Small intestine (tissue), 16 donors: ENCODE measurements at places on chromosomes 6 and 20.

DNA sequence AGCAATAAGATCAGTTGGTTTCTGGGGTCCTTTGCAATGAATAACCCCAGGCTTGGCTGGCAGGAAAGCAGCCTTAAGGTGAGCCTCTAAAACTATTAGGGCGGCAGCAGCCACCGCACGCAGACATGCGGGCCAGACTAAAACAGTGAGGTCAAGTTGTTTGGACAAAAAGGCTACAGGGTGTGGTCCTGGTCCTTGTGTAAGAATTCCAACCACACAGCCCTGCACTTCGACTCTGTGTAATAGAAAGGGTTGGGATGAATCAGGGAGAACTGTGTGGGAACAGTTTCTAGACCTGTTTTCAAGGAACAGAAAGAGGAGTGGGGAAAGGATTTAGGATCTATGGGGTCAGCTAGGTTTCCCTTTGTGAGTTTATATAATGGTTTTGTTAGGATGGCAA lies 237.6 kb downstream of the SMOC2 start:
- DNase-seq = no peak
- H3K4me3 ChIP-seq = no peak overlapping the region
- H3K27ac ChIP-seq = no peak overlapping the region
- no peaks in the 10 kb centered on the region for H3K36me3 ChIP-seq

GRCh38 chr20:2576317-2576727 lies 39.9 kb downstream of the TMC2 start:
- H3K4me1 ChIP-seq = no peaks in the 10 kb centered on the region
- peaks cover 2% of the 10 kb centered on the region for H3K27me3 ChIP-seq
- no peak overlapping the region for H3K27ac ChIP-seq
- no peak for DNase-seq
- H3K36me3 ChIP-seq = no peaks in the 10 kb centered on the region
- H3K4me3 ChIP-seq = no peak overlapping the region

DNA sequence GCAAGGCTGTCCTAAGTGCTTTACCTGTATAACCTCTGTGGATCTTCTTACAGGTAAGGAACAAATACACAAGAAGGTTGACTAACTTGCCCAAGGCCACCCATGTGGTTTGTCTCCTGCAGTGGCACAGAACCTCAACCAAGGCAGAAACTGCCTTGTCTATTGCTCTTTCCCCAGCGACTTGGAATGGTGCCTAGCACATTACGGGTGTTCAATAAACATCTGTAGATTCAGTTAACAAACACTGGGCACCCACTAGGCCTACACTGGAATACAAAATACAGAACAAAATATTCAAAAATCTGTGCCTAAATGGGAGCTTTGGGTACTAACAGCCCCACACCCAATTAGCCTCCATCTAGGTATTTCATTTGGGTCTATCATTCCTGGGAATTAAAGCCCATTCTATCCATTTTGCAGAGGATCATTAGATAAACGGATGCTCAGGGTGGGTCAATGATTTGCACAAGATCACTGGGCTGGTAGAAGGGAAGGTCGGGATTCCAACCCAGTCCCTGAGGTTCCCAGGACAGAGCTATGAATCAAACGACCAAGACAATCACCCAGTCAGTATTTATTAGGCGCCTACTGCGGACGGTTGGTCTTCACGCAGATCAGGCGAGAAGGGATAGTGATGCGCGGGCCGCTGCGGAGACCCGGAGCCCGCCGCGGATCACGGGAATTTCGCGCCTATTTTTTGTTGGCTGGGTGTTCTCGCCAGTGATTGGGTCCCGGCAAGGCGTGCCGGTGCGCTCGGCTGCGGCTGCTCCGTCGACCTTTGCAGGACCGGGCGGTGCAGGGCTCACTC lies at the start of gene STK35:
Gene STK35, plus strand, starts transcription at position 771 of the 808 bp plus-strand sequence. CDS start 55 bp downstream, outside the sequence.
- H3K27me3 ChIP-seq = no peaks in the 10 kb centered on the region
- DNase-seq = peak; percentile 80
- H3K4me3 ChIP-seq = peak within 1 kb of the TSS; percentile 84
- H3K4me1 ChIP-seq = peaks cover 10% of the 10 kb centered on the region
- no peaks in the 10 kb centered on the region for H3K36me3 ChIP-seq
- H3K27ac ChIP-seq = peak within 1 kb of the TSS; percentile 100

- H3K4me1 ChIP-seq = no peaks in the 10 kb centered on the region
- H3K27ac ChIP-seq = no peak overlapping the region
- DNase-seq = no peak
- H3K4me3 ChIP-seq = no peak overlapping the region
- H3K36me3 ChIP-seq = no peaks in the 10 kb centered on the region
- H3K27me3 ChIP-seq = no peaks in the 10 kb centered on the region
Observed at GRCh38 chr6:130796313-130796905, 30.8 kb upstream of the SMLR1 start.

DNA sequence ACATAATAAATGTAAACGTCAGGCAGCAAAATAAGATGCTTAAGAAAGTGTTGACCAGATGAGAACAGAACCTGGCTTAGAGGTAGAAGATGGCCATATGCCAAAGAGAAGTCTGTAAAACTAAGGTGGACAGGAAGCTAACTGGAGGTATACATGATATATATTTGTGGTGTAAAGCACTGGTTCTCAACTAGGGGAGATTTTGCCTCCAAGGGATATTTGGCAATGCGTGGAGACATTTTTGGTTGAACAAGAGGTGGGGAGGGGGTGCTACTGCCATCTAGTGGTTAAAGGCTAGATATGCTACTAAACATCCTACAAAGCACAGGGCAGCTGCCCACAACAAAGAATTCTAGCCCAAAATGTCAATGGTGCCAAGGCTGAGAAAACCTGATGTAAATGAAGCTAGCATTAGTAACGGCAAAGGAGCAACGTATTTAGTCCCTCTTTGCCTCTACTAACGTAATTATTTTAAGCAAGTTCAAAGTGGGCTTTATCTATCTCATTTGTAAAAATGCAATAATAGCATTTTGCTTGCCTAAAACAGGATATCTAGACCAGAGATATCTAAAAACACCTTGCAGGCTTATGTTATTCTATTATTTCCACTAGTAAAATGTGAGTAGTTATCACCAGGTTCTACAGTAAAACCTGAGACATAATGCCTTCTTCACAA lies 182.6 kb downstream of the RNGTT start:
- no peak overlapping the region for H3K27ac ChIP-seq
- H3K36me3 ChIP-seq = no peaks in the 10 kb centered on the region
- H3K27me3 ChIP-seq = no peaks in the 10 kb centered on the region
- no peaks in the 10 kb centered on the region for H3K4me1 ChIP-seq

DNA sequence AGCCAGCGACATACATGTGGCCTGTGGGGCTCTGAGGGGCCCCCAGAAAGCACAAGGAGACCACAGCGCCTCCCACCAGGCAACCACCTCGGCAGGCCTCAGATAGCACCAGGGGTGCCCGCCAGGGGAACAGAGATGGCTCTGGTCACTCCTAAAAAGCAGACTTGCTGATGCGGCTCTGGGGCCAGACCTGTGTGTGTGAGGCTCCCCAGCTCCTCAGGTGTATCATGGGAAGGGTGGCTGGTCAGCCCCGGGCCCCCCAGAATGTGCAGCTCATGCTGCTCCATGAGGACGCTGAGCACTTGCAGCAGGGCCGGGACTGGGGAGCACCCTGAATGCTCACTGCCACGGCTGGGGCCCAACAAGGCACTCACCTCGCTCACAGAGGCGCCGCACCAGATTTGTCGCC lies 60.2 kb downstream of the PYGB start:
- H3K36me3 ChIP-seq = no peaks in the 10 kb centered on the region
- H3K4me1 ChIP-seq = peaks cover 38% of the 10 kb centered on the region
- no peak overlapping the region for H3K4me3 ChIP-seq
- no peak overlapping the region for H3K27ac ChIP-seq
- no peaks in the 10 kb centered on the region for H3K27me3 ChIP-seq

DNA sequence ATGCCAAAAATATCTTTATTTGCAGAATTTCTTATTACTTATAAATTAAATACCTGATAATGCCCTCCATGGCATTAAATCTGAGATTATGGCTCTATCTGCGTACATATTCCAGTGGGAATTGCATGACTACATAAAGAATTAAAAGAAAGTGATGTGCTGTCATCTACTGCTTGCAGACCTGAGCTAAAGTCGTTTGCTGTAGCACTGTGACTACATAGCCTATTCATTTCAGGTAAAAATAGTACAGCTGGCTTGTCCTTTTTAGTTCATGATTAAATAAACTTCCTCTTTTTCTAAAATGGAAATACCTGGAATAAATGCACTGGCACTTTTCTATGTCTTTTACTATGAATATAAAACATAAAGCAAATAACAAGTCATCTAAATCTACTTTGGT lies 78.1 kb downstream of the CGA start:
- H3K27ac ChIP-seq = no peak overlapping the region
- no peak for DNase-seq
- H3K27me3 ChIP-seq = no peaks in the 10 kb centered on the region
- no peaks in the 10 kb centered on the region for H3K36me3 ChIP-seq

GRCh38 chr20:433300-433975 lies 25.3 kb downstream of the RBCK1 start:
- H3K27ac ChIP-seq = peak overlapping the region; percentile 54
- peaks cover 8% of the 10 kb centered on the region for H3K36me3 ChIP-seq
- no peaks in the 10 kb centered on the region for H3K27me3 ChIP-seq

DNA sequence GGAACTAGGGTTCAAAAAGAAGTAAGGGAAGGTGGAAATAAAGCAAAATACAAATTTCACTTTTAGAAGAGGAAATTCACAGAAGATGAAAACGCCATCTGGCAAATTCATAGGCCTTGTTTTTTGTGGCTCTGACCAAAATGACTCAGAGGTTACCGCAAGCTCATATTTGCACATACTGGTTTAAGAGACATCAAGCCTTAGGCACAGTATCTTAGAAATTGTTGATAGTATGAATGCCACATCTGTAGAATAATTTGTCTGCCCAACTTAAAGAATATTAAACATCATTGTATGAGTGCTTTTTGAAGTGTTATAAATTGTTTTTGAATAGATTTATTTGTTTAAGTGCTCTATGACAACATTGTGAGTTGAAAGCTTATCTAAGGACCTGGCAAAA lies 10.6 kb downstream of the TAAR1 start:
- no peak for DNase-seq
- no peaks in the 10 kb centered on the region for H3K27me3 ChIP-seq
- no peak overlapping the region for H3K27ac ChIP-seq
- H3K36me3 ChIP-seq = no peaks in the 10 kb centered on the region
- H3K4me3 ChIP-seq = no peak overlapping the region
- H3K4me1 ChIP-seq = no peaks in the 10 kb centered on the region

DNA sequence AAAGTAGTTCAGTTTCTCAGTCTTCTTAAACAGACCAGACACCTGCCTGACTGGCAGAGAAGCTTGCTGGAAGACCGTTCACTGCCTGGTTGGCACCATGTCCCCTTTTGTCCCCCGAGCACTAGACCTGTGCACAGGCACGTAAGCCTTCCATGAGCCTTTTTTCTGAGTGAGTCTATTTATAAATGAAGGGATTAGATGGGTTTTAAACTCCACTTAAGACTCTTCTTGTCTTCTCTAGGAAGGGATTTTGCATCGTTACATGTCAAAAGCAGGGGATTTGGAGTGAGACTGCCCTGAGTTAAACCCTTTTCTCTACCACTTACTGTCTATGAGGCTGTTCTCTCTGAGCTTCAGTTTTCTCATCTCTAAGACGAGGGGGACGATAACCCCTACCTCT lies 37.6 kb downstream of the STK35 start:
- no peaks in the 10 kb centered on the region for H3K27me3 ChIP-seq
- no peak overlapping the region for H3K4me3 ChIP-seq
- peaks cover 29% of the 10 kb centered on the region for H3K36me3 ChIP-seq
- no peak for DNase-seq
- no peaks in the 10 kb centered on the region for H3K4me1 ChIP-seq
- no peak overlapping the region for H3K27ac ChIP-seq

- no peaks in the 10 kb centered on the region for H3K4me1 ChIP-seq
- DNase-seq = no peak
- H3K27ac ChIP-seq = peak overlapping the region; percentile 47
- H3K36me3 ChIP-seq = no peaks in the 10 kb centered on the region
- H3K27me3 ChIP-seq = no peaks in the 10 kb centered on the region
- H3K4me3 ChIP-seq = no peak overlapping the region
Observed at GRCh38 chr20:44412402-44413144, 57.1 kb downstream of the HNF4A start.

DNA sequence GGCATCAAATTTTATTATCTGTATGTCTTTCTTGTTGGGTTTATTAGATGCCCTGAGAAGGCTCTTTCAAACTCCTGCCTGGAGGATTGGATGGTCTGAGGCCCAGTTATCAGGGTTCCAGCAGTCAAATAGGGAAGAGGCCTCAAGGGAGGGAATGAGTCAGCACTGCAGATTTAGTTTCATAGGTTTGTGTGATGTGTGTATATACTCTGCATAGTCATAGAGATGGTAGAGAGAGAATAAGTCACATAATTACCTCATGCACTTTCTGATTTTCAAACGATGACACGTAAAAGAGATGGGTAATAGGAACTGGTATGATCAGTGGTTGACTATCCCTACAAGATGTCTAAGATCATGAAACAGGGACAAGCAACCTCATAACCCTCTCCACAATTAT lies 82.1 kb downstream of the ADAT2 start:
- H3K36me3 ChIP-seq = no peaks in the 10 kb centered on the region
- no peaks in the 10 kb centered on the region for H3K27me3 ChIP-seq
- no peak overlapping the region for H3K4me3 ChIP-seq

DNA sequence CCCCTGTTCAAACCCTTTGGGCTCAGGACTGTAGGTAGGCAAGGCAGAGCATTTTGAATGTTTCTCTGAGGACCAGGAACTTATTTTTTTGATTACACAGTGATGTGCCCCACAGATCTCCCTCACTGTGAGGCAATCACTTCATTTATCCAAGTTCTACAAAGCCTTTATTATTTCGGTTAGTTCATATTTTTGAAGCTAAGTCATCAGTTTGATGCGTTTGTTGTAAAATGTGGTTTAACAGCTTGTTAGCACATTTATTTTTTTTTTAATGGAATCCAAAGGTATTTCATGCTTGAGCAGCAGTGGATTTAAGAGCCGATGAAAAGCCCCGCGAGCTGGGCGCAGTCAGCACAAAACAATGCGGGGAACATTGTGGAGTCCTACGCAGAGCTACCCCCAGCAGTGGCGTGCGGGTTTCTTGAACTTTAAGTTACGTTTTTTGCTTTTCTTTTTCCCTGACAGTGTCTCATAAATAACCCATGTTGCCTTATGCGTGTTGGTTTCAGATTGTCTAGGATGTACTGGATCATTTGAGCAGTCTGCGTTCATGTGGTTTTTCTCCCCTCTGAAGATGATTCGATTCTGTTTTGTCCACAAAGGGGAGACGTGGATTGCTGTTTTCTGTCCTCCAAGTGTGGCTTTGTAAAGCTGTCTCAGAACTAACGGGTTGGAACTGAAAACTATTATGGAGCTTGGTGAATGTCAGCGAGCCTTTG lies 233.6 kb upstream of the BMP2 start:
- peak overlapping the region; percentile 18 for H3K4me3 ChIP-seq
- H3K27ac ChIP-seq = peak overlapping the region; percentile 81
- no peaks in the 10 kb centered on the region for H3K36me3 ChIP-seq
- no peaks in the 10 kb centered on the region for H3K27me3 ChIP-seq
